ENCODE measurements at places on chromosomes 16 and 17. TPM values are rescaled to one million over a fixed set of nuclear protein-coding genes. Genes with fewer than 3 reads are reported as not detected.
A peak's percentile ranks its signal among the peaks of the same experiment; 100 is the strongest.

GRCh38 chr17:66799849-66800537 is 34.9 kb upstream of the CACNG5 start:
- no peak for DNase-seq

DNA sequence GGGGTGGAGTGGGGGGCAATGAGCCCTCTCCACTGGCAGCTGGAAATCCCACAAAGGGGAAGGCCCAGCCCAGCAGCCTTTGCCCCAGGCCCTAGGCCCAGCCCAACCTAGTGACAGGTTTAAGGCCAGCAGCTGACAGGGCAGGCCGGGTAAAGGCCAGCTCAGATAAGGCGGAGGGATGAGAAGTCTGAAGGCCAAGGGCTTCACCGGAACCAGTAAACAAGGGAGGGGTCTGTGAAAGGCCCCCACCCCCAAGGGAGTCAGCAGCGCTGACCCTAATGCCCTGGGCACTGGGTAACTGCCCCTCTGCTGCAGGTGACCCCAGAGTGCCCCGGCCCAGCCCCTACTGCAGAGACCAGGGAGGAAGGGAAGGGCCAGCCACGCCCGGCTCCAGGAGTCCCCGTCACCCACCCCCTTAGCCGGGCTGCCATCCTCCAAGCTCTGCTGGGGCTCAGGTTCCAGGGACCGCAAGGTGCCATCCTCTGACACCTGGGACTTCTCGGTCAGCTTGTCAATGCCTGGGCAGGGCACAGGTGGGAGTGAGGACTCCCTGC is 17.5 kb downstream of the OTOP3 start:
- DNase-seq: peak; percentile 46

DNA sequence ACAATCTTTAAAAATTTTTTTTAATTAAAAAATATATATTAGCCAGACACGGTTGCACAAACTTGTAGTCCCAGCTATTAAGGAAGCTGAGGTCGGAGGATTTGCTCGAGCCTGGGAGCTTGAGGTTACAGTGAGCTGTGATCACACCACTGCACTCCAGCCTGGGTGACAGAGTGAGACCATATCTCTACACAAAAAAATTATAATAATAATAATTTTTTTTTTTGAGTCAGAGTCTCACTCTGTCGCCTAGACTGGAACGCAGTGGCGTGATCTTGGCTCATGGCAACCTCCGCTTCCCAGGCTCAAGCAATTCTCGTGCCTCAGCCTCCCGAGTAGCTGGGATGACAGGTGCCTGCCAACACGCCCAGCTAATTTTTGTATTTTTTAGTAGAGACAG is 23.8 kb downstream of the LITAF start:
- DNase-seq: no peak

- DNase-seq: no peak
Measured at GRCh38 chr17:80045703-80046102, 9.3 kb downstream of the CCDC40 start.

DNA sequence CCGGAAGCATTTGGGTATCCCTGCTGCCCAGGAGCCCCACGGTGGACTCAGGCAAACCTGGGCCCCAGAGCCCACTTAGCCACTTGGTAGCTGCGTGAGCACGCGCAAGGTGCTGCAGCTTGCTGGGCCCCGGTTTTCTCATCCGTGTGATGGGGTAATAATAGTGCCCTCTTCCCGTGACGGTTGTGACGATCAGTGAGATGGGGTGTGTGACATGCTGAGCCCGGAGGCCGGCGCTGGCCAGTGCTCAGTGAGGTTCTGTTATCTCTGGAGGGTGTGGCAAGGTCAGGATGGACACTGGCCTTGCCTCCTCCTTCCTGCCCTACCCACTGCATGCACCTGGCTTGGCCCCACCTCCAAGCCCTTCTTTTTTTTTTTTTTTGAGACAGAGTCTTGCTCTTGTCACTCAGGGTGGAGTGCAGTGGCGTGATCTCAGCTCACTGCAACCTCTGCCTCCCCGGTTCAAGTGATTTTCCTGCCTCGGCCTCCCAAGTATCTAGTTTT is 82.6 kb downstream of the RAP1GAP2 start:
- DNase-seq: no peak

Gene CCT6B
- 1.4 TPM for total RNA-seq

Gene UMOD
- total RNA-seq: not detected

Gene KCNJ2
- 44.3 TPM for total RNA-seq

Gene DNAI2
- total RNA-seq: not detected

Gene CLUH
- total RNA-seq: 180 TPM

Gene NPIPA8
- 0.16 TPM for total RNA-seq

Measured in Right ventricle myocardium inferior (tissue), 1 donor.